ENCODE measurements at places on chromosomes 13 and 19.

- no peak for DNase-seq
These were observed 750 bp downstream of the RAB20 start for GRCh38 chr13:110560601-110561343.

GRCh38 chr13:43295825-43296564, 272.6 kb downstream of the DNAJC15 start:
- no peak for DNase-seq

- DNase-seq, result no peak
These were observed 188.3 kb downstream of the KLF12 start for GRCh38 chr13:73945871-73946270.

- DNase-seq, result no peak
These were observed 77.7 kb downstream of the LRRC63 start for GRCh38 chr13:46289260-46289955.
